BJ (cell line): ENCODE measurements at places on chromosomes 7 and 10.
A peak's percentile ranks its signal among the peaks of the same experiment; 100 is the strongest.

- DNase-seq: peak; percentile 86
Observed at GRCh38 chr7:43674559-43675436, 54.5 kb downstream of the COA1 start.

DNA sequence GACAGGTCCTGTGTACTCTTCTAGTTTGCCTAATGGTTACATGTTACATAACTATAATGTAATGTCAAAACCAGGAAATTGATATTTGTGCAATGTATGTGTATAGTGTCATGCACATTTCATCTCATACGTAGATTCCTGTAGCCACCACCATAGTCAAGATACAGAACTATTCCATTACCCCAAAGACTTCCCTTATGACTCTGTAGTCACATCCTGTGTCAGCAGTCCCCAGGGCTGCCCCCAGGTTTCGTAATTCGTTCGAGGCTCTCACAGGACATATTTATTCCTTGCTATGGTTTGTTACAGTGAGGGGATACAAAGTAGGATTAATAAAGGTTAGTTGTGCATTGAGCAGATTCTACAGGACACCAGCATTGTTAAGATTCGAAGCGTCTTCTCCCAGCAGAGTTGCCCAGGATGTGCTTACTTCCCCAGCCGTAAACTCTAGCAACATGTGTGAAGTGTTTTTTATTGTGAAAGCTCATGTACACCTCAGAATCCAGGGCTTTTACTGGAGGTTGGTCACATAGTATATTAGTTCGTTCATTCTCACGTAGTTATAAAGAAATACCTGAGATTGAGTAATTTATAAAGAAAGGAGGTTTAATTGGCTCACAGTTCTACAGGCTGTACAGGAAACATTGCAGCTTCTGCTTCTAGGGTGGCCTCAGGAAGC, 18.6 kb downstream of the RABGEF1 start:
- no peak for DNase-seq

DNA sequence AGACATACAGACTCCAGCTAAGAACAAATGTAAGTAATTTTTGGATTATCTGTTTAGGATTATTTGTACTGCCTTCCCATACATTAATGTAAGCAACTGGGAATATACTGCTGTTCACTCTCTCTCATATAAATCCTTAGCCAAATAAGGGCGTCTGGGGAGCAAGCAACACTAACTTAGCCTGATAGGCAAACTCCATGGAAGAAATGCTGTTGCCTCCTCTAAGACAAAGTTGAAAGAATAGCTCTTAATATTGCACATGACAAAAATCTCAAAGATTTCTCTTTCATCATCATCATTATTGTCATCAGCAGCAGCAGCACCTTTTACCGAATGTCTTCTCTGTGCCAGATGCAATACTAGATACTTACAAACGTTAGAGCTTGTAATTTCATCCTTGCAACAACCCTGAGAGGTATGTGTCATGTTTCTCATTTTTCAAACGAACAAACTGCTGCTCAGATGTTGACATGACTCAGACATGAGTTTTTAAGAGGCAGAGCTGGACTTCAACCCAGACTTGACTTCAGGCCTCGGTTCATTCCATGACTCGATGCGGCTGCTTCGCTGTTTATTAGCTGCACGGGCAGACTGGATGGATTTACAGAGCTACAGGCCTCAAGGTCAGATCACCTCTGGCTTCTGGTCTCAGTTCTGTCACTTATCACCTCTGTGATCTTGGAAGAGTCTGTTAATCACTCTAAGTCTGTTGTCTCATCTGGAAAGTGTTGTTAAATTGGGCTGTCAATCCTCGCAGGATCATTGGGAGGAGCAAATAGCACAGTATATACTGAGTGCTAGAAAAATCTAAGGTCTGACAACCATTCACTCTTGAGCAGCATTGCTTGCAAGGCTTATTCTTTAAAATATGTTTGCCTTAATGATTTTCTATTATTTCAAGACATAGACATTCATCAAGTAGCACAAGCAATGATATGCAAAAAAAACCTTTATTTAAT, 126.3 kb upstream of the CELF2 start:
- peak; percentile 52 for DNase-seq

- DNase-seq: no peak
Observed at GRCh38 chr10:25076506-25077177, 60.2 kb downstream of the THNSL1 start.

DNA sequence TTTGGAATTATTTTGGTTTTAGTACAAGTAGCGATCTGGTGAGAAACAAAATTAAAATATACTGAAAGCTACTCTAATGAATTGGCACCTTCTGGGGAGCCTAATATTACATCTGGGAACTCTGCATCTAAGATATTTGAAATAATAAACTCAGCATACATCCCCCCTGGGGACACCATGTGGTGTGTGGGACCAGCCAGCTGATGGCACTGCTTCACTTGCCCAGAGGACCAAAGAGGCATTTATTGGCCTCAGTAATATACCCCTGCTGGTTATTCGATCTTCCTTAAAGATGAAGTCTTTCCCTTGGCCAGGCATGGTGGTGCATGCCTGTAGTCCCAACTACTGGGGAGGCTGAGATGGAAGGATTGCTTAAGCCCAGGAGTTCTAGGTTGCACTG, 195.1 kb upstream of the AUTS2 start:
- no peak for DNase-seq

DNA sequence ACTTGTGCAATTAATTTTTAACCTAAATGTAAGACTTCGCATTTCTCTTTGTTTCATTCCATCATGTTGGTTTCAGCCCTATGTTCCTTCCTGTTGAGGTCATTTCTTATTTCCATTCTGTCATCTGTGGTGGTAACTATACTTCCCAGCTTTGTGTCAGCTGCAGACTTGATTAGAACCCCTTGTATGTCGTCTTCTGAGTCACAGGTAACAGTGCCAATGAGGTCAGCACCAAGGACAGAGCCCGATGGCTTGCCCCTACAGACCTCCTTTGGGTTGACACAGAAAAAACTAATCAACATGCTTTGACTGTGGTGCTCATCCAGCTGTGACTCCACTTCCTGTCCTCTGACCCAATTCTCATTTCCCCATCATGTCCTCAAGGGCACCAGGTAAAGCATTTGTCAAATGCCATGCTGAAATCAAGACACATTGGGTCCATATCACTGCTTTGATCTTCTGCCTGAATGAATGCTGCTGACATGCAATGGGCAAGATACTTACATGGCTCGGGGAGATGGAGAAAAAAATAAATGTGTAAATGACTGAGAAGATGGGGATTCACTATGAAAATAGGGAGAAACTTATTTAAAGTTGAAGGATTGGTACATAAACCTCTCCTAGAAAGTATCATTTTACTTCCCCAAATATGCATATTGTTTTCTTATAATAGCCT, 25.6 kb upstream of the CRTAC1 start:
- DNase-seq: no peak

DNA sequence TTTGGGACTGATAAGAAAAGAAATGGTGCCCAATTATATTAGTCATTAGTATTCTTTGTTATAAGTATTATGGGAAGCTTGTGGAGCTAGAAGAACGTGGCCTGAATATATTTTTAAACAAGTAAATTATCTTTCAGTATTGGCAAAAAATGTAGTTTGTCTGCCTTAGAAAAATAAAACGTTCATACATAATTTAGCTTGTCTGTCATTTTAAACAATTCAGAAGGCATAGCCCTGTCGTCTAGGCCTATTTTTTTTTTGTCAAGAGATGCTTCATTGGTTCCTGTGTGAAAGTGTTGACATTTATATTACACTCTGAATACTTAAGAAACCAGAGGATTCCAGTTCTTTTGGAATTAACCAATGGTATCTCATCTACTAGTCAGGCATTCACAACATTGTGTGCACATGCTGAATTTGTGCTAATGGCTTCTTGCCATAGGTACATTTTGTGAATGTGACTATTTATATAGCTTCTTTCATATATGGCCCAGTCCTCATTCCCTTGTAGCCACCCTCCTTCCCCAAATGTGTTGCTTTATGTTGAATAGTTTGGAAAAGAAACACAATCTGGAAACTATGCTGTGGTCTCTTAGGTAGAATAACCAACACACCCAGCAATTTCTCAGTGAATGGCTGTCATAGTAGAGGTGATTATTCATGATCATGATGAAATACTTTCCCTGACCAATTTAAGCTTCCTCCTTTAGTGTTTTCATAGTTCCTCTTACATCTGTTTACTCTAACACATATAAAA, 435.8 kb downstream of the EXOC4 start:
- peak; percentile 41 for DNase-seq

DNA sequence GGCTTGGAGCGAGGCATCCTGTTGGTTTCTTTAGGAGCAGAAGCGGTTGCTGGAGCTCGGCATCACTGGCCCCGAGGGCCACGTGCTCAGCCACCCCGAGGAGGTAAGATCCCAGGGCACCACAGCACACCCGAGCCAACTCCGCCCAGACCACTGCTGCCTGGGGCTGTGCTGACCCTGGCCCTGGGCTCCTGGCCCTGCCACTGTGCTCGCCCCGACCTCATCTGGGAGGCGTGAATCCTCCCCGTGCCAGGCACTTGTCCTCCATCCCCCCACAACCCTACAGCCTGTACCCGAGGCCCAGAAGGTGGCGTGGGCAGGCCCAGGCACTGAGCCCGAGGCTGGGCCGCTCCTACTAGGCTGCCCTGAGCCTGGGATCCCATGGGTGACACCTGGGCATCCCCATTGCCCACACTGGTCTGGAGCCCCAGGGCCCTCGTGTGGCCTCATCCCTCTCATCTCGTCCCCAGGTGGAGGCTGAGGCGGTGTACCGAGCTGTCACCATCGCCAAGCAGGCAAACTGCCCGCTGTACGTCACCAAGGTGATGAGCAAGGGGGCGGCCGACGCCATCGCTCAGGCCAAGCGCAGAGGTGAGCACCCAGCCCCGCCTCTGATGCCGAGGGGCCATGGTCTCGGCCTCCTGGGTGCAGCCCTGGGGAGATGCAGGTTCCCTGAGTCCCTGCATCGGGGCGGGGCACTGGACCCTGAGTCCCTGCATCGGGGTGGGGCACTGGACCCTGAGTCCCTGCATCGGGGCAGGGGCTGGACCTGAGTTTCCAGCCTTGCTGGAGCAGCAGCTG, 11.8 kb downstream of the DPYSL4 start:
- DNase-seq: no peak

- DNase-seq: no peak
Observed at GRCh38 chr10:2244471-2244870, 507.1 kb upstream of the ADARB2 start.

- DNase-seq: no peak
Observed at GRCh38 chr10:47442351-47442750, 41.6 kb downstream of the ANXA8 start.

- no peak for DNase-seq
Observed at GRCh38 chr7:407721-408539, 111.7 kb downstream of the PDGFA start.

DNA sequence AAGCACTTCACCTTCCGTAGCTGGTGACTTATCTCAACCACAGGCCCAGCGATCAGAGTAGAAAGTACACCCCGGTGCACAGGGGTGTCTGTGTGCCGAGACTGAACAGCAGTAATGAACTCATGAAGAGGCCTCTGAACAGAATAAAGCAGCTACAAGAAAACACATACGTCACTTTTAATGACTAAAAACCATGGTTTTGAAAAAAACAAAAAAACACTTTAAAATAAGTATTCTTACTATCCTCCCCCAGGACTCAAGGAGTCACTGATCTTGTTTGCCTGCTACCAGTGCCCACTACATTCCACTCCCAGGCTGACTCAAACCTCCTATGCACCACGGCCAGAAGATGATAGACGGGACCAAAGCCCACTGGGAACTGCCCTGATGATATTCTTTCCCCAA, 53.8 kb downstream of the NCAPG2 start:
- DNase-seq: no peak
